Activated CD4-positive, CD25-positive, alpha-beta regulatory T cell treated with anti-CD3 and anti-CD28 coated beads, Interleukin-2, amount 50 U/mL, for 16 hours (primary cell): ENCODE measurements at places on chromosomes 6 and 20.

DNA sequence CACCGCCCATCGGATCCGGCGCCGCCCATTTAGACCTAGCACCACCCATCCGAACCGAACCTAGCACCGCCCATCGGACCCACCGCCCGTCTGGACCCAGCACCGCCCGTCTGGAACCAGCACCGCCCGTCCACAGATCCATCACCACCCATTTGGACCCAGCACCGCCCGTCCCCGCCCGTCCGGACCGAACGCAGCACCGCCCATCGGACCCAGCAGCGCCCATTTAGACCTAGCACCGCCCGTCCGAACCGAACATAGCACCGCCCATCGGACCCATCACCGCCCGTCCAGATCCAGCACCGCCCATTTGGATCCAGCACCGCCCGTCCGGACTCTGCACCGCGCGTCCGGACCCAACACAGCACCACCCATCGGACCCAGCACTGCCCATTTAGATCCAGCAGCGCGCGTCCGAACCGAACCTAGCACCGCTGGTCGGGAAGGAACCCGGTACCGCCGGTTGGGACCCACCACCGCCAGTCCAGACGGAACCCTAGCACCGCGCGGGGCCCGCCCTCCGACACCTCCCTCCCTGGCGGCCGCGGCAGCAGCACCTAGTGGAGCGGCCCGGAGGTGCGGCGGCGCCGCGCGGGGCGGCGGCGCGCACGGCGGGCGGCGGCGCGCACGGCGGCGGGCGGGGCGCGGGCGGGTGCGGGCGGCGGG, 348 bp upstream of the AFDN start:
- peak; percentile 25 for DNase-seq

DNA sequence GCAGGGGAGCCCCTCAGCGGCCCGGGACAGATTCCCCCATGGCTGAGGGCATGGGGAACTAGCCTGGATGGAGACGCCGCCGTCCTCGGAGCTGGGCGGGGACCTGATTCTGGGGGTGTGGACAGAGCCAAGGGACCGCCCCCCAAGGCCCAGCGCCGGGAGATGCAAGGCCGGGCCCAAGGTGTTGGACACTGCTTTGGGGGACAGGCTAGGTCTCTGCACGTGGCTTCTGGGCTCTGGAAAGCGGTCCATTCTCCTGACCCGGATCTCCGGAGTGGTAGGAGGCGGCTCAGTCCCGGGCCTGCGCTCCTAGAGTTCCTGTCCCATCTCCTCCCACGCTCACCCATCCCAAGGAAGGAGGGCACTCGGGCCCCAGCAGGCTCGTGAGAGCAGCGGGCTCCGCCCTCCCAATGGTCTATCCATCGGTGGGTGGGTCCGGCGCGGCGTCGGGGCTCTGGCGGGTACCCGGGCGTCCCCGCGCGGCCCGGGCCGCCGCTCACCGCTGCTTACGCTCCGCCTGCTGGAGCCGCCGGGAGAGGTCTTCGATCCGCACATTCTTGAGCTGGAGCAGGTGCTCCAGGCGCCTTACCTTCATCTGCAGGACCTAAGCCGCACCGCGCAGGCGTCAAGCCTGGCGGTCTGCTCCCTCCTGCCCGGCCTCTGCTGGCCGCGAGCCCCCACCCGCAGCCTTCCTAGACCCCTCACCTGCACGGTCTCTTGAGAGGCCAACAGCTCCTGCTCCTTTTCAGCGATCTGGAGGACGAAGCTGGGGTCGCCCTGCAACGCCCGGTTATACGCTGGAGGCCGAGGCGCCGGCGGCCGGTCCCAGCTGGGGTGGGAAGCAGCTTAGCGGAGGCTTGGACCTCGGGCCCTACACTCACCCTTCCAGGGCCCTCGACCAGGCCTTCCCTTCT, 3.3 kb downstream of the SPEF1 start:
- no peak for DNase-seq

- DNase-seq, result no peak
These were observed 126.8 kb downstream of the SNX5 start for GRCh38 chr20:17841751-17842215.

GRCh38 chr6:167795874-167796191, 30.9 kb upstream of the AFDN start:
- DNase-seq, result no peak

GRCh38 chr6:36720251-36721141, 22.9 kb downstream of the RAB44 start:
- DNase-seq, result no peak

GRCh38 chr20:50386641-50386960, 123.6 kb upstream of the PTPN1 start:
- DNase-seq, result no peak

- no peak for DNase-seq
These were observed 109.2 kb downstream of the CDYL start for GRCh38 chr6:4885341-4885933.

GRCh38 chr20:50821257-50821921, 26.5 kb downstream of the BCAS4 start:
- no peak for DNase-seq

DNA sequence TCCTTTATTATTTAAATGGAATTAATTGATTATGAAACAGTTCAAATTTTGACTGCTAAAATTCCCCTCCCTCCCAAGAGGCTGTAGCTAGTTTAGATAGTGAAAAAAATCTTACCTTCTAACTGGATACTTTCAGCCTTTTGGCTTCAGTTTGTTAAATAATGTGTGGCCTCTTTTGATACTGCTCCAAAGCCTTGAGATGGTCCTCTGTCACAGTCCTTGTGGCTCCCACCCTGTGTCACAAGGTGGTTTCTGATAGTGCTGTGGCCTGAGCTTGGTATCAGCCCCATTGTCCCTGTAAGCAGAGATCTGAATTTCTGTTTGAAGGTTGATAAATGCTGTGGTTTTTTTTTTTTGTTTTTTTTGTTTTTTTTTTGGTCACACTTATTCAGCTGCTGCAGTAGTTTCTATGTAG, 20.8 kb downstream of the PANK2 start:
- no peak for DNase-seq

- no peak for DNase-seq
These were observed 14.6 kb upstream of the CDK5RAP1 start for GRCh38 chr20:33415948-33416347.

DNA sequence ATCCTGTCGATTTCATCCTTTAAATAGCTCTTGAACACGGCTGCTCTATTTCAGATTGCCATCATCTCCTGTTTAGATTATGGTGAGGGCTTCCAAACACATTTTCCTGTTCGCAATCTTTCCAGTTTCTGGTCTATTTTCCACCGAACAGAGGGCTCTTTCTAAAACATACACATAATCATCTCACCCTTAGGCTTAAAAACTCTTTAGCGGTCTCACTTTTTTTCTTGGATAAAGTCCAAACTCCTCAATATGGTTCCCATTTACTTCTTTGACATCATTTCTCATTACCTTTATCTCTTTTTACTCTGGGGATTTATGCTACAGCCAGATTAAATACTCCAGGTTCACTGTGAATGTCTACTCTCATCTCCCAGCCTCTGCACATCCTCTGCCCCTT, 103.4 kb upstream of the STMND1 start:
- DNase-seq, result no peak

DNA sequence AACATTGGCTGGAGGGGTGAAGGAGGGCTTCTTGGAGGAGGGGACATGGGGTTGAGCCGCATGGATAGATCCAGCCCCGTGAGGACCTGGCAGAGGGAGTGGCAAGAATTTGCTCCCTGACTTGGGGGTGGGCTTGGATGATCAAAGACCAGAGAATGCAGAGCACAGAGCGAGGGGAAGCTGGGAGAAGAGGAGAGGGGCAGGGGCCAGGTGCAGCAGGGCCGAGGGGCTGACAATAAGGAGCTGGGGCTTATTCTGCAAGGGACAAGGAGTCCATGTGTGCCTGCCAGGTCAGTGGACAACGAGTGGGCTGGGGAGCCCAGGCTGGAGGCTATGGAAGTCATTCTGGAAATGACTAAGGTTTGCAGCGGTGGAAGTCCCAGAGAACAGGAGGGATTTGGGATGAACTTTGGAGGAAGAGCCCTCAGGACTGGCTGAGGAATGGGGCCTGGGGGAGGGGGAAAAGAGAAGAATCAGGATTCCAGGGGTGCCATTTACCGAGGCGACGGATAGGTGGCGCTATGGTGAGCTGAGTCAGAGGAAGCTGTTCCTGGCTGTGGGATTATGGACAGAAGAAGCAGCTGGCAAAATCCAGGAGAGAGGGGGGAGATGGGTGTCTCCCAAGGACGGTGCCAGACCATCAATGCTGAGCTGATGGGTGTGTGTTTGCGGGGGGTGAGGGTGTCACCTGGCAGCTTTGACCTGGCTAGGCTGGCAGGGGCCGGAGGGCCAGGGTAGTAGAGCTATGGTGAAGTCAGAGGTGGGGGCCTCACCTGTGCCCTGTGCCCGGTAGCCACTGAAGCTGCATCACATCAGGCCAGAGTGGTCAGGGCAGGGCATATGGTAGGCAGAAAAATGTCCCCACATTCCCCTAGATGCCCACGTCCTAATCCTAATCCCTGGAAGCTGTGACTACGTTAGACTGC, 7.8 kb downstream of the KCNG1 start:
- DNase-seq, result no peak

DNA sequence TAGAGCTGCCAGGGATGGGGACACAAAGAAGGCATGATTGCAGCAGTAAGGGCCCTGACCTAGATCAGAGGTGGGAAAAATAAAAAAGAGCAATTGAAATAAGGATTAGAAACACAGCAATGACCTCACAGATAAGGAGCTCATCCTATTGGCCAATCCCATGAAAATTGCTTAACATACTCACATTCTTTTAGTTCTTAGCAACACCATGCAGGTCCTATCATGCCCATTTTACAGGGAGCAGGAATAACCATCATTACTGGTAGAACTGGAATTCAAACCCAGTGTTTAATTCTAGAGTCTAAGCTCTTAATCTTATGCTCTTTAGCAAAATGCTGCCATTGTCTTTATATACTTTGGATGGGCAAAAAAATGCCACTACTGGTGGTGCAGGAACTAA, 267.7 kb downstream of the RNF144B start:
- DNase-seq, result no peak

- no peak for DNase-seq
These were observed 54.5 kb downstream of the KIAA0408 start for GRCh38 chr6:127404594-127405178.

- DNase-seq, result no peak
These were observed 232.6 kb downstream of the FOXC1 start for GRCh38 chr6:1842334-1842733.

GRCh38 chr6:21855811-21856455, 262.4 kb downstream of the SOX4 start:
- DNase-seq, result no peak

GRCh38 chr6:28115799-28116198, 8.6 kb upstream of the ZSCAN16 start:
- DNase-seq, result no peak

DNA sequence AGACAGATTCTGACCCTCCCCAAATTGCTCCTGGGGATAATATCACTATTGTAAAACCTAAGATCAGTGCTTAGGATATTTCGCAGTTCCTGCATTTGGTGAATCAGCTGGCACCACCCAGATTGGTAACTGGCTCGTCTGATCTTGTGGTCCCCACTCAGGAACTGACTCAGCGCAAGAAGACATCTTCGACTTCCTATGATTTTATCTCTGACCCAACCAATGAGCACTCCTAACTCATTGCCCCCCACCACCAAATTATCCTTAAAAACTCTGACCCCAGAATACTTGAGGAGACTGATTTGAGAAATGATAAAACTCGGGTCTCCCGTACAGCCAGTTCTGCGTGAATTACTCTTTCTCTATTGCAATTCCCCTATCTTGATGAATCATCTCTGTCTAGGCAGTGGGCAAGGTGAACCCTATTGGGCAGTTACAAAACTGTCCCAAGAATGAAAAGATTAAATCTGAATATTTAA, 55.7 kb upstream of the PRND start:
- peak; percentile 29 for DNase-seq

GRCh38 chr6:68559070-68559469, 76.0 kb upstream of the ADGRB3 start:
- no peak for DNase-seq

GRCh38 chr20:36272547-36273220, 33.5 kb upstream of the DLGAP4 start:
- no peak for DNase-seq

GRCh38 chr6:117550078-117550600, 52.2 kb downstream of the GOPC start:
- DNase-seq, result no peak

DNA sequence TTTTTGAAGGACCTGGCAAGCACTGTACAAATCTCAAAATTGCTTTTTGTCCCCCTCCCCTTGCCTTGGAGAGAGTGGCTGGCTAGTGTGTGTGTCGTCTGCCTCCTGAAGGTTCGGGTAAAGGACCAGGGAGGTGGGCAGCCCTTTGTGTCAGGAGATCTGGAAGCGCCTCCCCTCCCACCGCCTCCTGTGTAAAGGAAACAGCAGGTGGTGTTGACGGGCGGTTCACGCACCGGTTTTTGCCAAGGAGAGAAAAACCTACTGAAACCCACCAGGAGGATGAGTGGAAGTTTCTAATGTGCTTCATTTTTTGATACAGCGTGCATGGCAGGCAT, 1.2 kb downstream of the ENTPD6 start:
- no peak for DNase-seq

- no peak for DNase-seq
These were observed 9.8 kb upstream of the NDUFAF4 start for GRCh38 chr6:96907498-96907897.

DNA sequence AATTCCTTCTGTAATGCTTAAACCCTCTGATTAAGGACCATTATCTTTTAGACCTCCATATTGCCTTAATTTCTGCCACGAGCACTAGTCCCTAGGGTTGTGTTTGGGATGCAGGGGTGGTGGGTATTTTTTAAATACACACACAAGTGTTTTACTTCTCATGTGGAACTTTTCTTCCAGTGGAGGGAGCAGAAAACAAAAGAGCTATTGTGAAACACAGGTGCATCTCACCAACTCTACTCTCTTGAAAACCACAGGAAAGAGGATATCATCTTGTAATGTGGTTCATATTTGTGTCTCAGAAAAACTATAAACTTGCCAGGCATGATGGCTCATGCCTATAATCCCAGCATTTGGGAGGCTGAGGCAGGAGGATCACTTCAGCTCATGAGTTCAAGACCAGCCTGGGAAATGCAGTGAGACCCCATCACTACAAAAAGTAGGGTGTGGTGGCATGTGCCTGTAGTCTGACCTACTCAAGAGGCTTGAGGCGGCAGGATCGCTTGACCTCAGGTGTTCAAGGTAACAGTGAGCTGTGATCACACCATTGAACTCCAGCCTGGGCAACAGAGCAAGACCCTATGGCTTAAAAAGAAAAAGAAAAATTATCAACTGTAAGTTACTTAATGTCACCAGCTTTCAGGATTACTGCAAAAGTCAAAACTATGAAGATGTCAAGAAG, 37.3 kb downstream of the MRS2 start:
- DNase-seq, result no peak

DNA sequence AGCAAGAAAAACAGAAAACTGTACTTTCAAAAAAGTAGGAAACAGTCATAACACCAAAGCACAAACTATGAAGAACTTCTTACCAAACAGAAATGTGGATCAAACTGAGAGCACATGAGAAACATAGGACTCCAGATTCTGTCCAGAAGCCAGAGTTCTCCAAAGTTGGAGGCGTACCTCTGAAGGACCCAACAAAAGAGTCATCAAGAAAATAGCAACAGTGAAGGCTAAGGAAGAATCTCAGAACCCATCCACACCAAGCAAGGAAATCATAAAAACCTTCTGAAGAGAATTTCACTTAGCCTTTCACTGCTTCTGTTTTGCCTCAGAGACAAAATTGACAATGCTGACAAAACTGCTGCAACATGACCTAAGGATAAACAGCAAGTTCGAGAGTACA, 29.4 kb downstream of the HBS1L start:
- DNase-seq, result no peak

- no peak for DNase-seq
These were observed 511.1 kb downstream of the TENT5A start for GRCh38 chr6:81241126-81242041.

- no peak for DNase-seq
These were observed 138.4 kb downstream of the EYA2 start for GRCh38 chr20:47032933-47033578.
